Stimulated activated CD4-positive, alpha-beta T cell treated with anti-CD3 and anti-CD28 coated beads, TNF-alpha, amount 100 ng/mL, for 1 hour (primary cell): ENCODE measurements at places on chromosomes 3 and 15.

DNA sequence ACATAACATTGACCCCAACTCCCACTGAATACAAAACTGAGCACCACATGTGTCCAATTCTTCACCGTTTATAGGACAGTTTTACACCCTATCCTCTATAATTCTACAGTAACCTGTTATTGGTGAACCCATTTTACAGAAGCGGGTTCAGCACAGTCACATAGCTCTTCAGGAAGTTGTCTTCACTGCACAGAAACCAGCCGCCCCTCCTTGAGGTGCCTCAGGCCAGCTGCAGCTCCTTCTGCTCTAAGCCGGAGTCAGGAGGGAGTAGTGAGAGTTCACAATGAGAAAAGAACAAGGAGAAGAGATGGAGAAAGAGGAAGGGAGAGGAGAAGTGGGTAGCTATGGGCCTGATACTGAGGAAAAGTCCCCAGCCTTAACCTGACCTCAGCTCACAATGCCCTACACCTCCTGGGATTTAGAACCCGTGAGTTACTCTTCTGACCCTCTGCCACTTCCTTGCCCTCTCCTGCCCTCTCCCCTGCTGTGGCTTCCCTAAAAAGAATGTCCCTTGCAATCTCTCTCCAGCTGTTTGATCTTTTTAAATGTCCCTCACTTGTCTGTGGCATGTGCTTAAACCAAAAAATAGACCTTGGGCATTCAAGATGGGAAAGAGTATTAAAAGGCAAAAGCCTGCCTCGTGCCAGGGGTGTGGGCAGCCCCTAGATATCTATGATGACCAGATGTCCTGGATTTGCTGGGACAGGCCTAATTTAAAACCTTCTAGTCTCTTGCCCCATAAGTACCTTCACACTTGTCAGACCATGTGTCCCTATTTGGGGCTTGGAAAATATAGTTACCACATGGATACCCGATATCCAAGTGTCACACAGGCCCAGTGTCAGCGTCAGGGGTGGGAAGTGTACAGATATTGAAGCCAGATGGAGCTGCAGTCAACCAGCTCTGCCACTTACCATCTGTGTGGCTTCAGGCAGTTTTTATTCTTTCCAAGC is 71.3 kb upstream of the HES1 start:
- DNase-seq, result no peak

DNA sequence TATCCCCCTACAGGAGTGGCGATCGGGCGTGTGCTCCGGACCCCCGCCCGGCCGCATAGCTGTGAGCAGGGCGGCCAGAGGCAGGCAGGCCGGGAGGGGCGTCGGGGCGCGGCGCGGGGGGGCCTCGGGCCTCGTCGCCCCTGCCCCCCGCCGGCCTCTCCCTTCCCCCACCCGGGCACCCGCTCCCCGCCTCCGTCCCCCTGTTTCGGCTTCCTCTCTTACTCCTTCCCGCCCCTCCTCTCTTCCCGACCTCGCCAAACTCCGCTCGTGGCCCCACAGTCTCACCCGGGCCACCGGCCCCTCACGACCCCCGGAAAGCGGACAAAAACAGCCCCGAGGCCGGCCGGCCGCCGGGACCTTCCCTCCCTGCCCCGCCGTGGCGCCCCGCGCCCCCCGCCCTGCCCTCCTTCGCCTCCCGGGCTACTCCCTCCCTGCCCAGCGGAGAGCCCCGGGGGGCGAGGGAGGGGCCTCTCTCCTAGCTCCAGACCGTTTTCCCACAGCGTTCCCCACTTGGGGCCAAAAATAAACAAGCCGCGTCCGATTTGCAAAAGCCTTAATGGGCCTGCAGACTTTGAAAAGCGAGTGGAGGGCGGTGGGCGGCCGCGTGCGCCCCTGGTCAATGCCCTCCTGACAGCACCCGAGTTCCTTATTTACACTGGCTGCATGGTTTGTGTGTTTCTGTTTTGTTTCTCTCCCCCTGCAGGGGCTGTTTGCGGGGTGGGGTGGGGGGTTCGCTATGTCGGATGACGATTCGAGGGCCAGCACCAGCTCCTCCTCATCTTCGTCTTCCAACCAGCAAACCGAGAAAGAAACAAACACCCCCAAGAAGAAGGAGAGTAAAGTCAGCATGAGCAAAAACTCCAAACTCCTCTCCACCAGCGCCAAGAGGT is 1.0 kb downstream of the UBE2E1 start:
- DNase-seq, result no peak

DNA sequence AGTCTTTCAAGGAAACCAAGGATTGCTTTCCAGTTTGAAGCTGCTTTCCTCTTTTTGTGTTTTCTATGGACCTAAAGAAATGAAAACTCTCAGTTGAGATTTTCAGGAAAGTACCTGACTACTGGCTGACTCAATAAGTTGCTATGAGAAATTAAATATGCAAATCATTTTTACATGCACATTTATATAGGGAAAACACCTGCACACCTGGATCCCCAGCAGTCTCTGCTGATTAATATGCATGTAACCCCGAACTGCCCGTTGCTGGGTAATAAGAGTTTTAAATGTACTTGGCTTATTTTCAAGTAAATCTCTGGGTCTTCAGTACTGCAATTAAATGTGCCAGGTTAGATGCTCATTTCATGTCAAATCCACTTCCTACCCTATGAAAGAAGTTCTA is 77.2 kb downstream of the KBTBD8 start:
- DNase-seq, result no peak

GRCh38 chr3:47434849-47435248 is 40.9 kb downstream of the SCAP start:
- DNase-seq, result no peak

DNA sequence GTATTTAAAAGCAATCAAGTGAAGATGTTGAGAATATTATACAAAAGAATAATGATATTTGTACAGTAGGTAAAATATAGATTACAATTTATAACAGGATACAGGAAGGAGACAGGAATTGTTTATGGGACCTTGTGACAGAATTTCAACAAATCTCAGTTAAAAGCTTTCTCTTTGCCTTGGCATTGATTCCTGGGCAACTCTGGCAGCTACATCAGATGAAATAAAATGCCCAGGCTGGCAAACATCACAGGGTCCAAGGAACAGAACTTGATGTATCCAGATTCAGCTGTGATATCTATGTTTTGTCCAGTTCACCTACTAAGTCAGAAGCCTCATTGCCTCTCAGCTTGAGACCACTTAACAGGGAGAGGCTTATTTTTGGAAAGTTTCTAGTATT is 473.1 kb downstream of the MCTP2 start:
- no peak for DNase-seq

DNA sequence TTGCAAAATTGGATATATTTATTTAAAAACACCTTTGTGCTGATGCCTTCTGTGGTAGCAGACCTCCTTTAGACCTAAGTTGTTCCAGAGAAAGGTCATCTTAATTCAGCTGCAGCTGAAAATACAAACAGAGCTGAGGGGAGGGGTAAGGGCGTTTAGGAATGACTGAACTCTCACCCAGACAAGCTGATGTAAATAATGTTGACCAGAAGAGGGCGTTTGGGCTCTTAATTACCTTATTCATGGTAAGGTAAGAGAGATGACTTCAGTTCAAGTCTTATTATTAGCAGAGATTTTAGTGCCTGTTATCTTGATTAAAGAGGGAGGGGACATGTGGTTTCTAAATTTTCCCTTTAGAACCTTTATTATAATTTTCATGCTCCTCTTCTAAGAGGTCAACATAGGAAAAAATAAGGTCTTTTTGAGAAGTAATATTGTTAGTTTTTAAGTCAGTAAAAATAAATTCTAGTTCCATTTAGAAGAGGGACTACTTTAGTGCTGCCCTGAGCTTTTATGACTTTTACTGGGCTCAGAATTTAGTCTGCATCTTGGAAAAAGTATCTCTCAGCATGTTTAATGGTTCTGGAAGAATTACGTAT is 46.3 kb downstream of the GPR171 start:
- DNase-seq, result no peak

DNA sequence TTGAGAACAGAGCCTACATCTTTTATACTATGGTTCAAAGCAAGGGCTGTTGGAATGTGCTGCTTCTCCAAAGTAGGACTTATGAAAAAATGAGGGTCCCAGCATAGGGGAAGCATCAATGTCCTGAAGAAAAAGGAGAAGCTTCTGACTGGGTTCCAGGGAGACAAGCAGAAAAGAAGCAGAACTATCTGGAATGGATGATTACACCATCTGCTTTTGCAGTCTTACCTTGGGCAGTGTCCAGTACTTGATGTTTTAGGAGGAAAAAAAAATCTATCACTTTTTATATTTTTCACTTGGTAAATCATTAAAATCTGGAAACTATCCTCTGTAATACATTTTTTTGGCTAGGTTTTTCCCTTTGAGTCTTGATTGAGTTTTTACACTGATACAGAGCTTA is 57.9 kb upstream of the DPH6 start:
- DNase-seq, result no peak

DNA sequence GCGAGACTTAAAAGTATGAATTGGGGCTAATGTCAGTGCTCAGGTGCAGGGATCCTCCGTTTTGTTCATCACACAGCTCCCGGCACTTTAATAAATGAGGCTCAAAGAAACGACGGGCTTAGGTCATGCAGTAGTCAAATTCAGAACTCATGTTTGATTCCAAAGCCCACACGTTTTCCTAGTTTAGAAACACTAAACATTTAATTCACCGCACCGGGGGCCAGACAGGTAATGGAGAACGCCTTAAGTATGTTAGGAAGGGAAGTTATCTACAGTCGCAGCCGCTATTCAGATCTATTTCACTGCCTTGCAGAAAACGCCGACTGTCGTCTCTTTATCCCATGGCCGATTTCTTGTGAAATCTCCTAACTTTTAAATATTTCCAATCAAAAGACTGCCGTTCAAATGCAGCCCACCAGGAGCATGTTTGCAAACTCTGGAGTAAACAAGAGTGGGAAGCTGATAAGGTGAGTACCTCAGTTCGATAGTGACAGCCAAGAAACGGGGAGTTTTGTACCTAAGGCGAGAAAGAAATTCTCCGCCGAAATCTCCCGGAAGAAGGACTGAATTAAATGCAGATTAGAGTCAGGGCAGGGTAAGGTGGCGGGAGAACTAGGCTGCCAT is 569 bp downstream of the HIGD2B start:
- no peak for DNase-seq

- DNase-seq, result no peak
These were observed 271.8 kb downstream of the KCNH8 start for GRCh38 chr3:19420159-19420558.

GRCh38 chr3:146256851-146257486 is 6.1 kb upstream of the PLSCR4 start:
- no peak for DNase-seq

DNA sequence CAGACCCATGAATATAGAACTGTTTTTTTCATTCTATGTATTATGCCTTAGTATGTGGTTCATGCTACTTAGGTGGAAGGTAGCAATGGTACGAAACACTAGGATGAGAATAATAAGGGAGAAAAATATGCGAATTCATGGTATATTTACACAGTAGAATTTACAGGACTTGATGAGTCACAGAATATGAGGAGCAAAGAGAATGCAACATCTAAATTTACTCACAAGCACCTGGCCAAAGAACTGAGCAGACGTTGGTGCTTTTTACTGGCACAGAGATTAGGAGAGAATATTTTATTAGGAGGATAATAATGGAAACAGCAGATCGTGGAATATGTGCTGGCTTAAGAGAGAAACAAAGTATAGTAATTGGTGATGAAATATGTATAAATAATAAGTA is 785.4 kb upstream of the ROBO1 start:
- no peak for DNase-seq

GRCh38 chr3:176961916-176962315 is 235.4 kb downstream of the TBL1XR1 start:
- DNase-seq, result no peak

DNA sequence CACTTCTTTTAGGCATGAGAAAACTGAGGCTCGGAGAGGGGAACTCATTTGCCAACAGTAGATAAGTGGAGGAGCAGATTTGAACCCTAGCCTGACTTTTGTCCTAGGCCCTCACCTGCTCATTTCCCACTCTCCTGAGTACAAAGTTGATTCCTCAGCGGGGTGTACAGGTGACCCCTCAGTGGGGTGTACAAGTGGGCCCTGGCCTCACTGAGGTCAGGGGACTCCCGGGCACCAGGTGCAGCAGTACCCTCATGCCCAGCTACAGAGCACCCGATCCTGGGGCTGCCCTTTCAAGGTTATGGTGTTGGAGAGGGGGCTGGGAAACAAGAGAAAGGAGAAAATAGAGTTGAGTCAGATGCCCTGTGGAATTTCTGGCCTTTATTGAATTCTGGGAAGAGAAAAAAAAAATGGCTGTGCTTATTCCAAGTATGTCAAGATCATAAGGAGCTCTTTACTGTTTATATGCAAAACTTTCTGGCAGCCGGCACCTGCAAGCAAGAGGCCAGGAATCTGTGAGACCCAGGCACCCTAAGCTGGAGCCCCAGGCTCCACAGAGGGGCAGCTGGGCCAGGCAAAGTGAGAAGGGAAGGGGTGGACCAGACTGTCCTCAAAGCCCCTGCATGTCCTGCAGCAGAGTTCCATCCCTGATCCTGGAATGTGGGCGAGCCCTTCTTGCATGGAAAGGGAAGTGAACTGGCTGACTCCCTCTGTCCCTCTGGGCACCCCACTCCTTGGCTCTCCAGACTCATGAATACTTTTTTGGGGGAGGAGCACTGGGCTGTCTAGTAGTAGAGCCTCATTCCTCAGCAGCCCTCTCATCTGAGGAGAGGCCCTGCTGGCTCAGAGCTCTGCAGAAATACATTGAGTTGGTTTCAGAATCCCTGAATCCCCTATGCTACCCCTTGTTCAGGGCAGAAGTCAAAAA is 43.1 kb downstream of the AMOTL2 start:
- no peak for DNase-seq

DNA sequence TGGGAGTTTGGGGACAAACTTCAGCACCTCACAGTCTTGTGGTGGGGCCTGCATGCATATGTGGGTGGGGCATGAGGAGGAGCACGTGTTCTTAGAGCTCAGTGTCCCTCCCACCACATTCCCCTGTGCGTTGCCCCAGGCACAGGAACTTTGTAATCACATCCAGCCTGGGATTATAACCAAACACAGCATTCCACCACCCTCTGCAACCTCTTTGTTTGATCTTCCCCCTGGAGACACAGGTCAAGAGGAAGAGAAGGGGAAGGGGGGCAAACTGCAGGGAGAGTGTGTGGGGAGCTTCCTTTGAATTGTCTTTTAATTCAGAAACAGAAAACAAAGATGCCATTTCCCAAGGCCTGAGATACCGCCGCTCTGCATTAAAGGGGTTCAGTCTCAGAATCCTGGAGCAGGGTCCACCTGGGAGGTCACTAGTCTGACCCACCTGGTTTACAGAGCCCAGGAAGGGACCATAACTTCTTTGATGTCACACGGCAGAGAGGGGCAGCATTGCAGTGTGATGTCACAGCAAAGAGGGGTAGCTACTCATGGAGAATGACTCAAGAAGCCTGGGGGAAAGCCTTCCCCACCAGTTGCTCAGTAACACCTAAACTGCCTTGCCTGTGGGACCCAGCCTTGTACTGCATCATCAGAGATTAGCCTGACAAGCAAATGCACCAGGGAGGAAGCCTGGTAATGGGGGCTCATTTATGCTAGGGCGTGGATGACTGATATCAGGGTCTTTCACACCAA is 106.3 kb upstream of the RNU6-1 start:
- DNase-seq, result no peak

- DNase-seq, result no peak
These were observed 29.9 kb downstream of the ACP3 start for GRCh38 chr3:132346841-132347736.

- DNase-seq, result no peak
These were observed 256.2 kb downstream of the ZNF621 start for GRCh38 chr3:40780925-40781406.
